ENCODE measurements at places on chromosomes 4 and X.

DNA sequence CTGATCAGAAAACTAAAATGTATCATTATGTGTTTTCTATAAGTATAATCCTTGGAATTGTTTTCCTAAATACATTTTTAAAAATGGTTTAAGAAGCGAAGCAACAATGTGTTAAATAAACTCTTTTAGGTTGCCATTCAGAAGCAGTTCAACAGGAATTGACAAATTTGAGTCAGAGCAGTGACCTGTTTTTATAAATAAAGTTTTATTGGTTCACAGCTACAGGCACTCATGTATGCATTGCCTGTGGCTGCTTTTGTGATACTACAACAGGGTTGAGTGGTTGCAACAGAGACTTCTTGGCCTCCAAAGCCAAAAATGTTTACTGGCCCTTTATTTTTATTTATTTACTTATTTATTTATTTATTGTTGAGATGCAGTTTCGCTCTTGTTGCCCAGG, 99.5 kb downstream of the FRMPD4 start:
- no peak for DNase-seq

GRCh38 chr4:38919494-38919893, 51.9 kb downstream of the FAM114A1 start:
- peak; percentile 7 for DNase-seq

DNA sequence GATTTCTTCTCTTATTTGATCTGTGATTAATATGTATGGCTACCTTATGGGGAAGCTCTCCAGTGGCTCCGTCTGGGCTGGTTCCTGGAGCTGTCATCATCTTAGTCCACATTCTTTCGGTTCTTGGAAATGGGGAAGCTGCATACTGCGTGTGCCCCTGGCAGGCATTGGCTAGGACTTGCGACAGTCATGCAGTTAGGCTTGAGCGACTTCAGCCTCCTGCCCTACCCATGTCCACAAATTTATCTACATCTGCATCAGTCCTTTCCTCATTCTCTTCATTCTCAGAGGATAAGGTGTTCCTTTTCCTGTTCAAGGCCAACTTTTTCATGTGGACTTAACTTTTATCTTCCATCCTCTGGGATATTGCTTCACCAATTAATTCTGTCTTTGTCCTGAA, 214.2 kb downstream of the RELL1 start:
- DNase-seq: no peak

DNA sequence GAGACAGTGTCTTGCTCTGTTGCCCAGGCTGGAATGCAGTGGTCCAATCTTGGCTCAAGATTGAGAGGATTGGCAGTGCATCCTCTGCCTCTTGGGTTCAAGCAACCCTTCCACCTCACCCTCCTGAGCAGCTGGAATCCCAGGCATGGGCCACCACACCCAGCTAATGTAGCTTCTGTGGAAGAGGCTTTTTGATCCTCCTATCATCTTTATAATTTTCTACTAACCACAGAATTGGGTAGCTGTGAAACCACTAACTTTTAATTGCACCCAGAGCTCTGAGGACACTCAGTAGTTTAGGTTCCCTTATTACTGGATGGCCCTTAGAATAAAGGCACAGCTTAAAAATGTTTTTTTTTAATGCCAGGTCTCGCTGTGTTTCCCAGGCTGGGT, 8.9 kb upstream of the AGA start:
- DNase-seq: no peak

DNA sequence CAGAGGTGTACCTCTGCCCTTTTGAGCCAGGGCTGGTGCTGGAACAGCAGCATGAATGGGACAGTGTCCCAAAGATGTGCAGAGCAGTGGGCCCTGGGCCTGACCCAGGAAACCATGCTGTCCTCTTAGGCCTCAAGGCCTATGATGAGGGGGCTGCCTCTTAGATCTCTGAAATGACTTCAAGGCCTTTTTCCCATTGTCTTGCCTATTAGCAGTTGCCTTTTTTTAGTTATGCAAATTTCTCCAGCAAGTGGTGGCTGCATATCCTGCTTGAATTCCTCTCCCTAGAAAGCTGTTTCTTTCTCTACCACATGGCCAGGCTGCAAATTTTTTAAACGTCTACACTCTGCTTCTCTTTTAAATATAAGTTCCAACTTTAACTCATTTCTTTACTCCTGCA, 160.3 kb downstream of the CFAP299 start:
- DNase-seq: no peak

DNA sequence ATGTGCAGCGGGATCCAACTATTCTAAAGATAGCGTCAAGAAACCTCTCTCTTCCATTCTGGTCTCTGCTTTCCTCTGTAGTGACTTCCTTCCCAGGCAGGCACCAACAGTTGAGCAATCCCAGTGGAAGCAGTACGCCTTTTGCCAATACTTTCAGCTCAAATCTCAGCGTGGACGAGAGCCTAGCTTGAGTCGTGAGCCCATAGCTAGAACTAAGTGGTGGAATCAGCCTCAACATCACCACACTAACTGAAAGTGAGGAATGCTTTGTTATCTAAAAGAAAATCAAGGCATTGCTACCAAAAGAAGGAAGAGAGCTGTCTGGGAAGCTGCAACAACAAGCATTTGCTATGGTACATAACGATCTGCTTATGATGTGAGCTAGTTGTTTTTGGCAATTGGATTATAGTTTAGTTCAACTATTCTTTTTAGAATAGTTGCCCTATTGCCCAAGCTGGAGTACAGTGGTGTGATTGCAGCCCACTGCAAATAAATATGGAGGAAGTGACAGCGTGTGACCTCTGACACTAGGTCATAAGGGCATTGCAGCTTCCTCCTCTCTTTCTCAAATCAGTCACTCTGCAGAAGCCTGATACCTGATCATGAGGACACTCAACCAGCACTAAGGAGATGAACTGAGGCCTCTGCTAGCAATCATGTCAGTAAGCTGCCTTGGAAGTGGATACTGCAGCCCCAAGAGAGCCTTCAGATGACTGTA, 24.7 kb upstream of the FRYL start:
- no peak for DNase-seq

DNA sequence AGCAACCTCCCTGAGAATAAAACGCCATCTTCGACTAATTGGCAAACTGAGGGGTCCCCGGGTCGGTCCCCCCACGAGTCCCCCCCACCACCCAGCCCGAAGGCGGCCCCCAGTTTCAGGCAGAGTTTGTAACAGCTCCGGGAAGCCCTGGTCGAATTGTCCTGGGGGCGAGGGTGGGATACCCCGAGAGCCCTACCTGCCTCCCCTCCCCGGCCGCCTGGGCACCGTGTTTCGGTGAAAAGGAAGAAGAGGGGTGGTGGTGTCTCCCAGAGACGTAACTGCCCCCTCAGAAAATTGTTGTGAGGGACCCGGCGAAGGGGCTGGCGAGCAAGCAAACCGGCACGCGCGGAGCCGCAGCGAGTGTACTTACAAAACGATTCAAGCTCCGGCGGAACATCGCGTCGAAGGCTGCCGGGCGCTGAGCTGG, 1.2 kb downstream of the ATP11C start:
- no peak for DNase-seq

GRCh38 chr4:184750926-184751584, 17.2 kb upstream of the CENPU start:
- DNase-seq: no peak

DNA sequence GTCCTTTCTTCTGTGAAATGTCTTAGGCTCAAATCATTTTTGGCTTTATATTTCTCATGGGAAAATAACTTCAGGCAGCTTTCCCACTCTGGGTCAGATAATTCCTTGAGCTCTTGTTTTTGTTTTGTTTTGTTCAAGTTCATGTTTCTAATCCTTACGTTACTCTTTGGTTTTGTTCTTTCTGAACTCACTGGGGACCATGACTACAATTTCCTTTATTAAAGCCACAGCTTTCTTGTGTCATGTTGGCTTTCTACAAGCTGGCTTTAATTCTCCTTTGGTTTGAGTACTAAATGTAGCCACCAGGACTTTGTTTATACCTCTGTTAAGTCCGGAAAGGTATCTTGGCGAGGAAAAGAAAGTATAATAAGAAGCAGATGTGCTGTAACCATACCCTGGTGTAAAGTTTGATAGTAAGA, 30.8 kb upstream of the ANXA3 start:
- peak; percentile 55 for DNase-seq

DNA sequence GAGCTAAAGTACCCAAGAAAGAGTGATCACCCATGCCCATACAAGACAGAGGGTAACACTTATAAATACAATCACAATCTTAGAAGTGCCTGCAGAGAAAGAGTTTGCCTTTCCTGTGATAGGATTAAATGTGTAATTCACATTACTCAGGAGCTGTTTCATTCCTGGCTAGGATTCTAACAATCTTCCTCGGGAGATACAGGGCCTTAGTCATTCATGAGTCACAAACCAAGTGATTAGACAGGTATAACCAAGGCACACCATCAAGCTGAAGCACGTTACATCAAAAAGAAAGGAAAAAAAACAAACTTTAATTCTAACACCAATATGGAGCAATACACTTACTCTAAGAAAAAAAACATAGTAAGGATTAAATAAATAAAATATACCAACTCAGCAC, 14.9 kb downstream of the ABCG2 start:
- peak; percentile 68 for DNase-seq

DNA sequence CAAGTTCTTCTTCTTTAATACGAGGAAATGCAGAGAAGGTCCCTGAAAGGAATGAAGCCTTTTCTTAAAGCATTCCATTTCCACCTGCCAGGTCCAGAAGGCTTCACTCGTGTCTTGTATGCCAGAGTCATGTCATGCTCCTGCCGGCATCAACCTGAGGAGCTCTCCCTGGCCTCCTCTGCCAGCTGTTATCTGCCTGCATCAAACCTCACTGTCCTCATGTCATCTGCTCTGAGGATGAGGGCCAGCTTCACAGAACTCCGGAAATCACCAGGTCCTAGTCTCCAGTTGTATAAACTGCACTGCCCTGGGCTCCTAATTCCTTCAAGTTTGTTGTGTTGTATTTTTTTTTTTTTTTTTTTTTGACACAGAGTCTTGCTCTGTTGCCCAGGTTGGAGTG, 20.0 kb upstream of the S100G start:
- DNase-seq: no peak

DNA sequence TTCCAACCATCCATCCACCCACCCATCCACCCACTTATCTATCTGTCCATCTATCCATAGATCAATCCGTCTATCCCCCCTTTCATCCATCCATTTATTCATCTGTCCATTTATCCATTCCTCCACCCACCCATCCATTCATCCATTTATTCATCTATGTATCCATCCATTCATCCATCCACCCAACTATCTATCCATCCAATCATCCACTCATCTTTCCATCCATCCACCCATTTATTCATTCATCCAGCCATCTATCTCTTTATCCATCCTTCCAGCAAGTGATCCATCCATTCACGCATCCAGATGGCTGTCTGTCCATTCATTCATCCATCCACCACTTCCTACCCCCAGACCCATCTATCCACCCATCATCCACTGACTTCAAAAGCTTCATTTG, 84.0 kb upstream of the CD99 start:
- no peak for DNase-seq

DNA sequence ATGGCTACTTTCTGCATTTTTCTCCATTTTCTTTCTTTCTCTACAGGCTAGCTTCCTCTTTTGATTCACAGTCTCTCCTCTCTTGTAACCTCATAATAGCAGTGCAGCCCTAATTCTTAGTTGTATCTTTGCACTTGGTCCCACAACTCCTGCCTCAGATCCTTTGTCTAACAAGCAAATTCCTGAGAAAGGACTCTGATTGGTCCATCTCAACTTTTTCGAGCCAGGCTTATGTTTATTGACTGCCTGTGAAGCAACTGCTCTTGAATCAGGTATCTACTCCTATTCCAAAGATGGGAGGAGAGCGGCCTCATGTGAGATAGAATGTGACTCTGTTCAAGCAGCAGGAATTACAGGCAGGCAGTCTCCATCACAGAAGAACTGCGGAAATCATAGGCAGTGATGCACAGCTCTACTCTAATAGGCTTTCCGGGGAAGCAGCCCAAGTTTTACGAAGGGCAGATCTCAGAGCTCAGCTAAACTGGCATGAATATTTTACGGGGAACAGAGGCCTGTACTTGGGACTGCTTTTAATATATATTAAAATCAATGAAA, 123.5 kb downstream of the GABRB1 start:
- no peak for DNase-seq

GRCh38 chr4:184417802-184418511, 56.4 kb downstream of the IRF2 start:
- DNase-seq: peak; percentile 90

DNA sequence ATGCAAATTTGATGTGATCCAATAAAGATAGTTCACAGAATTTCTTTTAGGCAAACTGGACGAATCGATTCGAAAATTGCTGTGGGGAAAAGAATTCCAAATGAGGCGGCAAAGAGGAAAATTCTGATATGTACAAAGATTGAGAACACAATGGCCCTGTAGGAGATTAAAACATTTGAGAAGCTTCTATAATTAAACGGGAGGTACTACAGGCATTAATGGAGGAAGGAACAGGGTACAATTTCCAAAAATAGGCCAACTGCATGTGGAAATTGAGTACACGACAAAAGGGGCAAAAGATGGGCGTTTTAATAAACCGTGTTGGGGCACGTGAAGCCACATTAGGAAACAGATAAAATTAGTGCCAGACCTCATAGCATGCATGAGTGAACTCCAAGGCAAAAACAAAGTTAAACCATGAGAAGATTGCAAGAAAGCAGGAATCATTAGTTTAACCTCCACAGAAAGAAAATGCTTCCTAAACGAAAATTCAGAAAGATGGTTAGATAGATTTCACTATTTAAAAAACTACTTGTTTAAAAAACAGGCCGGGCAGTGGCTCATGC, 68.4 kb downstream of the DHRSX start:
- no peak for DNase-seq

GRCh38 chr4:109296527-109296926, 5.9 kb downstream of the COL25A1 start:
- DNase-seq: peak; percentile 74

DNA sequence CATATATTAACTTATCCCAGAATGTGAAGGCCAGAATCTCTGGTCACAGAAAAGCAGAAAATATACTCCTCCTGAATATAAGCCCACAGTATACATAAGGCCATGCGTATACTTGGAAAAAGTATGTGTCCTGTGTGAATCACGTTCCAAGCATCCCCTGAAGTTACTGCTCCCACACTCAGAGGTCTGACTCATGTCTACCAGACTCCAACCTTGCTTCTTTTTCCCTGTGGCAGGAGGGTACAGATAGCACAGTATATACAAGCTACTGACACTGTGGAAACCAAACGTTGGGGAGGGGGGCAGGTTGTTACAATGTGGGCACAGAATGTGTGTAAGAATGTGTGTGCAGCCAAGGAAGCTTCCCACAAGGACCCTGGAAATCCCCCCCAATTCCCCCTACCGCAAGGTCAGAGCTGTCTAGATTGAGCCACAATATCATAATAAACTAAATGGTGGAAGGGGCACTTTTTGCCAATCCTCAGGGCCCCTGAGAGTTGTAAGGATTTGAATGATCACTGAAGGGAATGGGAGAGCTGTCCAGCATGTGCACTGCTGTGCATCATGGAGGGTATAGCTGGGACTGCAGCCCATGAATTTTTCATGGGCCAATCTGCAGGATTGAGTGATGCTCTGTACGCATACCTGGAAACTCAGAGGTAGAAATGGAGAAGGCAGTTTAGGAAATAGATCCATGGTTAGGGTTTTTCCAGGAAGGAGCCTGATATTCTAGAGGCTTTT, 7.4 kb upstream of the RELL1 start:
- peak; percentile 93 for DNase-seq

- DNase-seq: peak; percentile 1
These were observed 36.7 kb upstream of the TMEM164 start for GRCh38 chrX:109966246-109966645.

GRCh38 chr4:100721077-100721476, 203.3 kb upstream of the EMCN start:
- no peak for DNase-seq

Data from fibroblast of skin of right biceps (primary cell).